ENCODE measurements at places on chromosomes 1 and 21. TPM values are rescaled to one million over a fixed set of nuclear protein-coding genes. Genes with fewer than 3 reads are reported as not detected.

DNA sequence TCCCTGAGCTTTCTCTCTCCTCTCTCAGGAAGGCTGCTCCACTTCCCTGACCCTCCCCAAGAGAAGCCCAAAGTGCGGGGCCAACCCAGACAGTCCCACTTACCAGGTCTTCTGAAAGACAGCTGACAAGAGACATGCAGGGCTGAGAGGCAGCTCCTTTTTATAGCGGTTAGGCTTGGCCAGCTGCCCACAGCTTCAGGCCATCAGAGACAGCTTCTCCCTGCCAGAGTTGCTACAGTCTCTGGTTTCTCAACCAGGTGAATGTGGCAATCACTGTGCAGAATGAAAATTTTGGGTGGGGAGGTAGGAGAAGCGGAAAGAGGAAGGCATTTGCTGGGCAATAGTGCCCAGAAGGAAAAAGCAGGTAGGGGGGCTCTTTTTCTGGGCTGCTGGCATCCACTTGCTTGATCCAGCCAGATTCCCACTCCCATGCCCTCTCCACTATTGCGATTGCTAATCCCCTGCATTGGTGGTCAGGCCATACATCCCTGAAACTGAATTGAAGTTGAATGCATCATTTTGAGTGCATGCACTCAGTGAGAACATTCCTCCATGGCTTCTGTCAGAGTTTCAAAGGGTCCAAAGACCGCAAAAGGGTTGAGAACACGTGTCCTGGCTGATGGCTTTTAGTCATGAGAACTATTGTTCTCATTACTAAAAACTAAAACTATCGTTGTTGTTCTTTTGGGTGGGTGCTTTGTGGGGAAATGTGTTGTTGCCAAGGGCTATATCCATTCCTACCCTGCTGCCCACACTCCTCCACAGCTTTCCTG is at the start of gene S100A8:
Gene S100A8 (minus strand): TSS at position 136 of the 773 bp plus-strand sequence. CDS start 538 bp downstream, outside the sequence.
- DNase-seq: no peak

GRCh38 chr1:178704833-178705232 is 20.2 kb upstream of the RALGPS2 start:
- no peak for DNase-seq

DNA sequence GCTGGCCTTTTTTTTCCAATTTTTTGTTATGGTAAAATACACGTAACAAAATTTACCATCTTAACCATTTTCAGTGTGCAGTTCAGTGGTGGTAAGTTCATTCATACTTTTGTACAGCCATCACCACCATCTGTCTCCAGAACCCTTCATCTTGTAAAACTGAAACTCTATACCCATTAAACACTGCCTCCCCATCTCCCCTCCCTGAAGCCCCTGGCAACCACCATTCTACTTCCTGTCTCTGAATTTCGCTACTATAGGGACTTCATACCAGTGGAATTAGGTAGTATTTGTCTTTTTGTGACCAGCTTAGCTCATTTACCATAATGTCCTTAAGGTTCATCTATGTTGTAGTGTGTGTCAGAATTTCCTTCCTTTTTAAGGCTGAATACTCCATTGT is 8.7 kb downstream of the PKNOX1 start:
- DNase-seq: no peak

Gene NCAM2
- under 0.01 TPM for total RNA-seq

Gene SMPDL3B
- total RNA-seq: 0.60 TPM

DNA sequence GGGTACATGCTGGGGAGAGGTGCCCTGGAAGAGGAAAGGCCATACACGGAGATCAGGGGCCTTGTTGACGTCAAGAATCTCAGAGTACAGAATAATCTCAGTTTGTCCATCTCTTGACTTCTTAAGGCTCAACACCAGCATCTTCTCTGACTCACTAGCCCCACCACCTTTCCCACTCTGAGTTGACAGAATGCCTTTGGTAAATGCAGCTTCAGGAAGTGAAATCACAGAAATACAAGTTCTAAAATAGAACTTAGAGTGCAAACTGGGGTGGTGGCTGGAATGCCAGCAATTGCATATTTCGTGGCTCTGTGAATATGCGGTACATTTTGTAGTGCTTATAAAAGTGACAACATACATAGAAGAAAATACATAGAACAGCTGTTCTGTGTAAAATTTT is 1.6 kb downstream of the COG2 start:
- DNase-seq: peak; percentile 64

Gene IGSF3
- total RNA-seq: 12.4 TPM

DNA sequence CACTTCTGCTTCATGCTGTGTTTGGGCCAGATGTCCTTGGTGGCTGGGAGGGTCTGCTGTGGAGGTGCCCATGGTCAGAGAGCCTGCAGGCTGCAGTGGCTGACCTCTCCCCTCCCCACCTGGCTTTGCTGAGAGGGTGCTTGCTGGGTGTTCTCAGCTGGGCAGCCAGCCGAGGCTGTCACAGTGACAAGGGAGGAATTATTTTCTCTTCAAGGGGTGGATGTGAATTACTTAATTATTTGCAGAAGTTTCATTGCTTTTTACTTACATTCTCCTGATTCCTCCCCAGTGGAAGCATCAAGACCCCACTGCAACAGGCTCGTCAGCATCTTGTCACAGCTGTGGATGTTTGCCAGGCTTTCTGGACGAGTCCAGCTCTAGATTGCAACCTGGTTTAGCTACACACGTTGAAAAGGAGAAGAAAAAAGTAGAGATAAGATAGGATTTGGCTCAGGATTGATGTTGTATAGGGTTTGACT is 70.3 kb downstream of the GALNT2 start:
- DNase-seq: no peak

- DNase-seq: no peak
Measured at GRCh38 chr1:107228704-107229371, 88.0 kb downstream of the NTNG1 start.
